ENCODE measurements at places on chromosomes 2 and 18.

DNA sequence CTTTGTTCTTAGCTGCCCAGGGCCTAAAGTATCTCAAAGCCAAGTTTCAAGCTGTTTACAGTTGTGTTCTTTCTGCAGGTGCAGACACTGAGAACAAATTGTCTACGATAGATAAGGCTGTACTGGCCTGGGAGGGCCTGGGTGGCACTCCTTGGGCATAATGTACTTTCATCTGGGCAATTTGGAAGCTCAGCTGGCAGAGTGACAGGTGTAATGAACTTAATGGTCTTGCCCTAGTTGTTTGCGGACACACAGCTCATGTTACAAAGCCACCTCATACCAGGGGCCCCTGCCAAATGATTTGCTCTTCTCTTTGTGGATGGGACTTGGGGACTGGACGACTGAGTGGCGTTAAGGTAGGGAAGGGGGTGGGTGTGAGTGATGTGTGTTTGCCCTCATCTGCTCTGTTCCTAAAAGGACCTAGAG, 4.3 kb downstream of the LDLRAD4 start:
- DNase-seq, result no peak

DNA sequence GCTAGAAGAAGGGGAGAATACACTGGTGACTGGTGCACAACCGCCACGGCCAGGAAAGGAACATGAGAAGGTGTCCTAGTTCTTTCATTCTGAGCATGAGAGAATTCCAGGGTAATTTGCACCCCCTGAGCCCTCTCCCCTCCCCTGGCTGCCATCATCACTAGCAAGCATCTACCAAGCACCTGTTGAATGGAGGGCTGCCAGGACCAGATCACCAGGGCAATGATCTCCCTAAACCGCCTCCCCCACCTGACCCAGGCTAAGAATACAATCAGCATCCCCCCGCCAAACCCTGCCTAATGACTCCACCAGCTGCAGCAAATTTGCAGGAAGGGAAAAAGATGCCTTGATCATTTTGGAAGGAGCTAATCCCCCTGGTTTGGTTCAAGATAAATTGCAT, 100.2 kb downstream of the STPG4 start:
- DNase-seq, result no peak

- DNase-seq, result no peak
Measured at GRCh38 chr2:236014408-236015131, 153.6 kb downstream of the GBX2 start.

DNA sequence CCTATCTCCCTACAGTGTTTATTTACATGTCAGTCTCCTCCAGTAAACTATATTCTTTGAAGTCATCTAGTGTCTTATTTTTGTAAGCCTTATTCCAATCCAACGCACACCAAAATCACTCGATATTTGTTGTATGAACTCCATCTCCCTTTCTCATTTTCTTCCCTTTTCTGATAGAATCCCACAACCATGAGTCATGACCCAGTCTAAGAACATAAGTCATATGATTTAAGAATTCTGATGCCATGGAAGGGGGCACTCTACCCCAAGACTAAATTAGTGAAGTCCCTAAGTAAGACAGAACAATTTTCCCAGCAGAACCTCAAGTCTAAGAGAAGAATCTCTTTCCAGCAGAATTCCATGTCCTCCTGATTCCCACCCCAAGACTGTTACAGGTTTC, 5.4 kb downstream of the CHMP3 start:
- DNase-seq, result no peak

GRCh38 chr2:54486766-54487165, 30.6 kb downstream of the SPTBN1 start:
- no peak for DNase-seq
